ENCODE measurements at places on chromosomes 11 and 22.

DNA sequence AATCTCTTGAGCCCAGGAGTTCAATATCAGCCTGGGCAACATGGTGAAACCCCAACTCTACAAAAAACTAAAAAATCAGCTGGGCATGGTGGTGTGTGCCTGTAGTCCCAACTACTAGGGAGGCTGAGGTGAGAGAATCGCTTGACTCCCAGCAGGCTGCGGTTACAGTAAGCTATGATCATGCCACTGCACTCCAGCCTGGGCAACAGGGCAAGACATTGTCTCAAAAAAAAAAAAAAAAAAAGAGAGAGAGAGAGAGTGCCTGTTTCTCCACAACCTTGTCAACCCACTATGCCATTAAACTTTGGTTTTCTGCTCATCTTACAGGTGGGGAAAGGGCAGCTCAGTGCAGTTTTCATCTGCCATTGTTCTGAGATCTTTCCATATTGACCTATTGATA is 5.1 kb downstream of the FOLR3 start:
- DNase-seq = no peak

DNA sequence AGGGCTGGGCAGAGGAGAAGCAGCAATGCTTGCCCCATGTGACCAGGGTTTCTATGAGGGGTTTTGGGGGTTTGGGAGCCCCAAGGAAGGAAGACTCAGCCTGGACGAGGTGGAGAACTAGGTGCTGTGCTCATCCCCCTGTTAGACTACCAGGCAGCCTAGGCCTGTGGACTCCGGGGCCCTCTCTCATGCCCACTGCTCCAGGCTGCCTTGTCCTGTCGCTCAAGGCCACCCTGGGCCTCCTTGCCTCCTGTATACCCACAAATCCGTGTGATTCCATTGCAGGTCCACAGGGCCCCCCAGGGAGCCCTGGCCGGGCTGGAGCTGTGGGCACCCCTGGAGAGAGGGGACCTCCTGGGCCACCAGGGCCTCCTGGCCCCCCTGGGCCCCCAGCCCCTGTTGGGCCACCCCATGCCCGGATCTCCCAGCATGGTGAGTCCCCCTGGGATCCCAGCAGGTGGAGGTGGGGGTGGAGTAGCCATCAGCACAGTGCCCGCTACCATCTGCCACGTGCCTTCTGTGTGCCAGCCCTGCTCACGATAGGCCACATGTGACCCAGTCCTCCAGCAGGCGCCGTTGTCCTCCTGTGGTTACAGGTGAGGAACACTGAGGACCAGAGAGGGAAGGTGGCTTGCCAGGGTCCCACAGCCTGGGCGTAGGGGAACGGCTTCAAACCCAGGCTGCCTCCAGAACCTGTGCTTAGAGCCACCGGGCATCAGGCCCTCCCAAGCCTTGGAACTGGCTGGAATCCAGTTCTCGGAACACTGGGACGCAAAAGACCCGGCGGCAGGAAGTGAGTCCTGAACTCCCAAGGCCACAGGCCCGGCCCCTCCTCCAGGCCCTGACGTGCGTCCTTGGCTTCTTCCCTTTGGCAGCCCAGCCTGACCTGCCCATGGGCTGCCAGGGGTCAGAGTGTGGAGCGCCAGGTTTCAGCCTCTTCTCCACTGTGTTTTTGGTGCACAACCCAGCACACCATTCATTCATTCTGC is 26.6 kb downstream of the EMID1 start:
- DNase-seq = no peak

DNA sequence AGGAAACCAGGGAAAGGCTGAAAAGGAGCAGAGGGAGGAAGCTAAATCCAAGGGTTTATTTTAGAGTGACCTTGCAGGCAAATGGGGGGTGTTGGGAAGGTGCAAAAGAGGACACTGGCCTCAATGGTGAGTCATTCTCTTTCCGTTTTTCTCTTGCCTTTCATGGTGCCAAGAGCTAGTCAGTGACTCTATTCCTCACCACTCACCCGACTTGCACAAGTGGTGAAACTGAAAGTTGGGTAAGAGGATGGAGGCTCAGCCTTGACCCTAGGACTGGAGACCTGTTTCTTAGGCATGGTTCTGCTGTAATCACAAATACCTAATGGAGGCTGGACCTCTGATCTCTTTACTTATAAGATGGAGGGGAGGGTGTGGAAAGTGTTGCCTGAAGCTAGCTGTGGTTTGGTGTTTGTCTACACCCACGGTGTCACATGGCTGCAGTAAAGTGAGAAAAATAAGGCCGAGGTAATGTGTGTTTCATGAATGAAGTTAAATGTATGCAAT is 67.3 kb upstream of the CREB3L1 start:
- DNase-seq = no peak

- no peak for DNase-seq
These were observed 85.0 kb downstream of the RPL27A start for GRCh38 chr11:8767466-8768142.

- no peak for DNase-seq
These were observed 39.0 kb downstream of the TBX1 start for GRCh38 chr22:19799322-19800190.

DNA sequence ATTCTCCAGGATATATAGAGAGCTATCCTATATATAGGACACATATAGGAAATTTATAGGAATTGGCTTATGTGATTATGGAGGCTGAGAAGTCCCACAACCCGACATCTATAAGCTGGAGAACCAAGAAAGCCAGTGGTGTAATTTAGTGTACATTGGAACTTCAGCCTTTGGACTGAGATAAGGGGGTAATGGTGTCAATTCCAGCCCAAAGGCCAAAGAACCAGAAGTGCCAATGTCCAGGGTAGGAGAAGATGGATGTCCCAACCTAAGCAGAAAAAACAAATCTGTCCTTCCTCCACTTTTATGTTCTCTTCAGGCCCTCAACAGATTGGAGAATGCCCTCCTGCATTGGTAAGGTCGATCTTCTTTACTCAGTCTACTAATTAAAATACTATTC is 25.5 kb upstream of the SMCO4 start:
- DNase-seq = no peak

GRCh38 chr11:130633466-130633865 is 185.0 kb downstream of the ADAMTS15 start:
- no peak for DNase-seq

DNA sequence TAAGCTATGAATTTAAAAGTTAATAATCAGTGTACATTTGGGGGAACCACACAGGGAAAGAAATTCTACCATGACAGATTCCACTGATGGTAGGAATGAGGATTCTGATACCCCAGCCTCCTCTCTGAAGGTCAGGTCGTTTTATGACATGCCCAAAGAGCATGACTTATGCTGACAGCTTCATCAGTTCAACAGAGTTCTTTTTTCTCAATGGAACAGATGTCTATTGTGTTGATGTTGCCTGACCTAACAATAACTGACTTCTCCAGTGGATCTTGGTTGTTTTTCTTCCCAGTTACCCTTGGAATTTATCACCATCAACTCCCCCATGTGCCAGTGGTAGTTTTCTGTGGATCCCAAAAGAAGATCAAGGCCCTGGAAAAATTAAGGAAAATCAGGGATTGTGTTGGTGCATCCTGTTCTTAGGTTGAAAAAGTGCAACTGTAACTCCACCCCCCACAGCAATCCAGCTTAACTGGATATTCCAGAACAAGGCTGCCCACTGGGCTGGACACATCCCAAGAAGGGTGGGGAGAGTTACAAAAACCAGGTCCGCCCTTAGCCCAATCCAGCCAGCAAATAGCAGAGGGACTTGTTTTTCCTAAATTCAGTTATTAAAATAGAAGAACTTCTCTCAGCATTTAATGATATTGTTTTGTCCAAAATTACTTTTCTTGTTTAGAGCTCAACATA is 31.5 kb upstream of the CAT start:
- no peak for DNase-seq

DNA sequence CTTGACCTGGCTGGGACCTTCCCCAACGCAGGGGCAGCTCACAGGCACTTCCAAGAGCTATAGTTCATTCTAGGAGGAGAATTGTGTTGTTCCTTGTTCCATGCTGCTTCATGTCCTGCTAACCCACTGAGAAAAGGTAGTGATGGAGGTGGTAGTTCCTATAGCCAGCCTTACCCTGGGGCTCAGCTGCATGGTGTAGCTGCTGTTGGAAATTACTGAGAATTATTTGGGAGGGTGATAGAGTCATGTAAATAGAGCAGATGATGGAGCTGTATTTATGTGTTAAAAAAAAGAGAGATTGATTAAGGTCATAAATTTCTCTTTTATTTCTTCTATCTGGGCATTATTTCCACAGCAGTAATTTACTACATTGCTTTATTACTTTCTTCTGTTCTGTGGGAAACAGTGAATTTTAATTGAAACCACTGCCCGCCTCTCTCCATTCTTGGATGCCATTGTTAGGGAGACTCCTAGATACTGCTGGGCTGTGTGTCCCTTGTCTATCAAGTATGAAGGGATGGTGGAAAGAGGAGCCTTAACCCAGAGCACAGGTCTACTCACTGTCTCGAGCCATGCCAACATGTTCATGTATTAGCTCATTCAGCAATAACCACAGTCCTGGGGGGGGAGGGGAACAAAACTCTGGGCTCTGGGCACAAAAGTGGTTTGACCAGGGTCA is 309.2 kb downstream of the FAT3 start:
- no peak for DNase-seq

DNA sequence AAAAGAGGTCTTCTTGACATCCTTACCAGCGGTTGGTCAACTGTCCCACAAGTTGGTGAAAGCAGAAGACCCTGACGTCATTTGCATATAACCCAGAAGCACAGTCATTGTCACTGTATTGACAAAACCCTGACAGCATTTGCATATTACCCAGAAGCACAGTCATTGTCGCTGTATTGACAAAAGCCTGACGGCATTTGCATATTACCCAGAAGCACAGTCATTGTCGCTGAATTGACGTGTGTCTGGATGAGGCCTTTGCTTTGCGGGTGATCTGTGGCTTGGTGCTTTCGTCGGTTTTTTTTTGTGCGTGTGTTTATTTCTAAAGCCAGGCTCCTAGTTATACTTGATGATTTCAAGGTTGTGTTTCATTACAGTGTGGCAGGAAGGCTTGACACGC is 1145.2 kb downstream of the BRD1 start:
- no peak for DNase-seq

DNA sequence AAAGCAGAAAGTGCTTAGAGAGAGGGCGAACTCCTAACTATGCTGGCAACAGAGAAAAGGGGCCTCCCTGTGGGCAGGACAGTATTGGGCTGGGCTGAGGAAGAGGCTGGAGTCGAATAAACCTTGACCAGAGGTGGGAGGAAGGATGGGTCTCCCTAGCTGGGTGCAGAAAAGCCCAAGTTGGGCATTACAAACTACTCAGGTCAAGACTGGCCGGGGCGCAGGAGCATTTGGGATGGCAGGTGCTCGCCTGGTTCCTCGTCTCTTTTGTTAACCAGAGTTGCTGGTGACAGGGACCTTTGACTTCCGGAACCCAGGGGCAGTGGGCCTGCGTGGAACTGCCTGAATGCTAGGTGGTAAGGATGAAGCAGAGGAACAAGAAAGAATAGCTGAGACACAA is 80.3 kb upstream of the SHISAL1 start:
- DNase-seq = no peak
